ENCODE measurements at places on chromosomes 4 and X.

DNA sequence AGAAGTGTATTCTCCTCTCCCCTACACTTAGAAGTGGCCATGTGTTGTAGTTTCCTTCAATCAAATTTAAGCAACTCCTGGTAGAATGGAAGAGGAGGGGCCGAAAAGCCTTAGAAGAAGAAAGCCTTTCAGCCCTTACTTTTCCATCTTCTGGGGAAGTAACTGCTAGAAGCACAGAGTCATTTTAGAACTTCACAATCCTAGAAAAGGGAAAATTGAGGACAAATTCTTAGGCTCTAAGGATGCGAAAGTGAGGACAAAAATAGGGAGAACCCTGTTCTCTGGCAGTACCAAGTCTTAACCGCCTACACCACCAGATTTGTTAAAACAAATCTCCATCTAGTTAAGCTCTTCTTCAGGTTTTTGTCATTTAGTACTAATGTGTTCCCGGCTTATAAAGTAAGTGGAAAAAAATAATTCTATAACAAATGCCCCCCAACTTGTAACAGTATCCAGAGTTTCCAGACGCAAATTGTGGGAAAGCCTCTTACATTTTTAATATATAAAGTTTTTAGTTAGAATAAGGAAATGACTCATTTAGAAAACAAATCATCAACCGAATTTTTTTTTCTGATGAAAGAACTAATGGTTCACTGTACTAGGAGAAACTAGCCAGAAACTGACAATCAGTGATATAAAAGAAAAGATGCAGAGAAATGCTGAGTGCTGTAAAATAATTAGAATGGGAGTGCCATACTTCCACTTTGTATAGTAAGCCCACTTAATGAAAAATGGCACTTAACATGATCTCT, 76.0 kb downstream of the ARAP2 start:
- no peak for DNase-seq

- peak; percentile 65 for DNase-seq
Observed at GRCh38 chr4:3708611-3709010, 57.6 kb upstream of the ADRA2C start.

- no peak for DNase-seq
Observed at GRCh38 chr4:28730304-28730703, 1869.7 kb downstream of the STIM2 start.

GRCh38 chr4:17272154-17272553, 239.7 kb downstream of the QDPR start:
- DNase-seq = no peak

DNA sequence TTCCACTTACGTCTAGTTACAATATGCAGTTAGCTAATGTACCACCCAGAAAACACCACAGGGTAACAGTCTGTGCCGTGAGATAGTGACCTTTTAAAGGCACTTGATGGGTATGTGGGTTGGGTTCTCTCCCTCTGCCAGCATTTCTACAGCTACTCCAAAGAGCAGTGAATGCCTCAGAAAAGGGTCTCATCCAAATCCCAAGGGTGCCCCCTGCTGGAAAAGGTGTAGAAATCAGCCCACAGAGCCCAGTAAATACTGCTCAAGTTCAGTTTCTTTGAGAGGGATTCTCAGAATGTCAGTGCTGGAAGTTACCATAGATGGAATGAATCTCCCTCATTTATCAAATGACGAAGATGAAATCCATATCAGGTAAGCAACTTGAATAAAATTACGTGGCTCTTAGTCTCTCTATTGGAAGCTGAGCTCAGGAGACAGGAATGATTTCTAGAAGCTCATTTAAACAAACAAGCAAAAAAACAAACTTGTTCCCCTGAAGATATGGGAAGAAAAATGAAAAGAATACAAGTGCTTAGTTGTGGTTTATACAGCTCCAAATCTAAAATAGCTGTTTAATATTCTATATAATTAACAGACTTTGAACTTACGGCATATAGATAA, 9.5 kb downstream of the RNF175 start:
- DNase-seq = peak; percentile 78

- DNase-seq = no peak
Observed at GRCh38 chr4:4860600-4861389, 1.3 kb downstream of the MSX1 start.

- no peak for DNase-seq
Observed at GRCh38 chr4:67988991-67989390, 25.7 kb upstream of the TMPRSS11A start.

GRCh38 chr4:10288830-10289537, 168.2 kb downstream of the ZNF518B start:
- no peak for DNase-seq

- no peak for DNase-seq
Observed at GRCh38 chr4:184437565-184438265, 36.6 kb downstream of the IRF2 start.

DNA sequence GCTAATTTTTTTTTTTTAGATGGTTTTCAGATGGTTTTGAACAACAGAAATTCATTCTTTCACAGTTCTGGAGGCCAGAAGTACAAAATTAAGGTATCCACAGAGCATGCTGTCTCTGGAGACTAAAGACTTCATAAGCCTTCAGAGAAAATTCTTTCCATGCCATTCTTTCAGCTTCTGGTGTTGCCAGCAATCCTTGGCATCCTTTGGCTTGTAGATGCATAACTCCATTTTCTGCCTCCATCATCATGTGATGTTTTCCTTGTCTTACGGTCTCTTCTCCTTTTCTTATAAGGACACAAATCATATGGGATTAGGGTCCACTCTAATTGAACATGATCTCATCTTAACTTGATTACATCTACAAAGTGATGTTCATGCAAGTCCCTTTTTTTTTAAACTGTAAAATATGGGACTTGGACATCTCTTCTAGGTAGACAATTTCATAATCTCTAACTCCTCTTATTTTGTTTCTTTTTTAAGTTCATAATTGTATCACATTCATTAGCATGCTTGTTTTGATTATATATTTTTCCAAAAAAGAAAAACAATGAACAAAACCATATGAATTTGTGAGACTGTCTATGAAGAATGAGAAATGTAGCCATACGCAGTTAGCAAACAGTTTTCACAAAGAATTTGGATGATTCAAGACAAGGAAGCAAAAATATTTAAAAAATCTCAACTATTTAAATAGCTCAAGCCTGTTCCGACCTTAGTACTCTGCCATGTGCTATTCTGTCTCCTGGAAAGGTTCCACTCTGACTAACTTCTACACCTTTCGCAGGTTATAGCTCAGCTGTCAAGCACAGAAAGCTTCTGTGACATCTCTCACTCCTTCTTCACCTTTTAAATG, 53.1 kb upstream of the GIMD1 start:
- DNase-seq = no peak

DNA sequence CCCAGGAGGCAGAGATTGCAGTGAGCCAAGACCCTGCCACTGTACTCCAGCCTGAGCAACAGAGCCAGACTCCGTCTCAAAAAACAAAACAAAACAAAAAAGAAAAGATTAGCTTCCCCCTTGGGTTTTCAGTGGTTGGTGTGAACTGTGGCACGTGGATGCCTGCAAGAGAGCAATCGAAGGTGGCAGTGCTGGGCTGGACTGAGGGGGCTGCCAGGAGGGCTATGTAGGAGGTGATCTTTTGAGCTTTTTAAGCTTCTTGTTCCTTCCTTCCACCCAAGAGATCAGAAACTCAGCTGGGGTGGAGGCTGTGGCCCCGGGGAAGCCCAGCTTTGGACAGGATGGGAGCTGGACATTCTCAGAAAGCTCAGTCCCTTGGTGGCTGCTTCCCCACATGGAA, 49.6 kb downstream of the PRPS1 start:
- no peak for DNase-seq

- no peak for DNase-seq
Observed at GRCh38 chrX:110276778-110277177, 41.1 kb downstream of the AMMECR1 start.

DNA sequence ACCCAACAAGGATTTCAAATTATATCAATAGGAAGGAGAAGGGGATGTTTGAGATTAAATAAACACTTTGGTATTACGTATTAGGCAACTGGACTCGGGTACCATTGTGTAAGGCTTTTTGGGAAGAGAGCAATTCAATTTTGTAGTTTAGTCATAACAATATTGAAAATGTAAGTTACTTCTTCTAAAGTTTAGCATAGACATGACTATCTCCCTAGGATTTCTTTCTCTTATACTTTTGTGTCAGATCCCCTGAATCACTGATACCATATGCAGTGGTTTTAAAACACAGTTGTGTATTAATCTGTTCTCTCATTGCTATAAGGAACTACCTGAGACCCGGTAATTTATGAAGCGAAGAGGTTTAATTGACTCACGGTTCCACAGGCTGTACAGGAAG, 123.8 kb upstream of the FAM9C start:
- DNase-seq = no peak

GRCh38 chr4:157075811-157076577, at the start of gene GLRB:
Gene GLRB (plus strand): TSS chr4:157076150. CDS start chr4:157078025, 1,875 bp downstream.
- no peak for DNase-seq

DNA sequence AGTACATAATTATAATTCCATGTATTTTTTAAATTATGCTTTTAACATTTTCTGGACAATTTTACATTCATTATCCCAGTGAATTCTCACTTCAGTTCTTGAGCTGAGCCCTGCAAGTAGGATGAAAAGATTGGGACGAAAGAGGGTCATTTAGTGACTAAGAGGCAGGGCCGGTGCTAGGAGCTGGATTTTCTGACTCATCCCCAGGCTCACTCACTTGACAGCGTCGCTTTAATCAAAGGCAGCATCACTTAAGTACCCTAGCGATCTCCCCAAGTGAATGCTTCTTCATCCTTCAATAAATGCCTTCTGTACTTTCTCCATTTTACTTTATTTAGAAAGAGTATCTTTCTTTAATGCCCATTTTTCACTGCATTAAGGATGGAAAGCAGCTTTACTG, 263.6 kb downstream of the HS3ST1 start:
- no peak for DNase-seq

- no peak for DNase-seq
Observed at GRCh38 chr4:3415471-3416141, 26.2 kb upstream of the HGFAC start.

GRCh38 chrX:40013266-40014195, 84.2 kb downstream of the BCOR start:
- DNase-seq = peak; percentile 79

DNA sequence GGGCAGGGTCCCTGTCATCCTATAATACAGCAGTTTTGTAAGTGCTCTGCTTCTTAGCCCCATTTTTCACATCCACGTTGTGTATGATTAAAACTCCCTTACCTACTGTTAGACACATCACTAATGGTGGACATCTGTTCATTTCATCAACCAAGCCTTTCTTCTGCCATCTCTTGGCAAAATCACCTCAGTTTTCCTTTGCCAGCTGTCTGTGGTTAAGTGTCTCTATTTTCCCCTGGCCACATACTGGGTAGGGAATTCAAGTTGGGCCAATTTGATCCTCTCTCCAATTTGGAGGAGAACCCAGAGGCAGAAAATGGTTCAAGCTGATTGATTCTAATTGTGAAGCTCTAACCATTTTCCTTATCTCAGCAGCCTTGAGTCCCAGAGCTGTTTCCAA, 436.1 kb downstream of the PCDH7 start:
- no peak for DNase-seq

DNA sequence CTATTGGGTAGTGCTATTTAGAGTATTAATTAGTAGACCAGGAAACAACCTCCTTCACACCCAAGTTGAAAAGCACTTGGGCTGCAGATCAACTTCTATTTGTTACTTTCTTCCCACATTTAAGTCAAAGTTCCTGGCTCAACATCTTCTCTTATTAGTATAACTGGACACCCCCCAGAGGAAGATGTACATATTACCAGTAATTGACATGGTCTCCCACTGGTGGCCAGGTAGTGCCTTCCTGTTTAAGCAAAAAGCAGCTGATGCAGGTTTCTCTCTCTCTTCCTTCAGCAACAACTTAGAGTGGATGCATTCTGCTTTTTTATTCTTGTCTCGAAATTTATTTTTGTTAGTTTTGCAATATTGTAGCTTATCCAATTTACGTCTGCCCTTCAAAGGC, 438.1 kb downstream of the GBA3 start:
- DNase-seq = no peak

- DNase-seq = no peak
Observed at GRCh38 chr4:7210824-7211223, 18.5 kb downstream of the SORCS2 start.

GRCh38 chr4:154329268-154329868, 162.2 kb downstream of the DCHS2 start:
- DNase-seq = no peak

- no peak for DNase-seq
Observed at GRCh38 chr4:69689599-69689998, 36.6 kb upstream of the UGT2A1 start.

GRCh38 chr4:162157241-162157640, 6.6 kb downstream of the FSTL5 start:
- DNase-seq = no peak

Measured in ascending aorta (tissue), 2 donors.